ENCODE measurements at places on chromosomes 5 and 9.

DNA sequence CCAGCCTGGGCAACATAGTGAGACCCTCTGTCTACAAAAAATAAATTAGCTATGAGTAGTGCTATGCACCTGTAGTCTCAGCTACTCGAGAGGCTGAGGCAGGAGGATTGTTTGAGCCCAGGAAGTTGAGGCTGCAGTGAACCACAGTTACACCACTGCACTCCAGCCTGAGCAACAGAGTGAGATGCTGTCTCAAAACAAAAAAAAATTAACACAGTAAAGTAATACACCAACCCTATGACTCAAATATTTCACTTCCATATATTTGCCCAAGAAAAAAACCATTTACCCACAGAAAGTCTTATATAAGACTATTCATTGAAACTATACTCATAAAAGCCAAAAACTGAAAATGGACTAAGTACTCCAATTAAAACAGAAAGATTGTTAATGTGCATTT, 16.2 kb downstream of the SMIM23 start:
- no peak for DNase-seq

DNA sequence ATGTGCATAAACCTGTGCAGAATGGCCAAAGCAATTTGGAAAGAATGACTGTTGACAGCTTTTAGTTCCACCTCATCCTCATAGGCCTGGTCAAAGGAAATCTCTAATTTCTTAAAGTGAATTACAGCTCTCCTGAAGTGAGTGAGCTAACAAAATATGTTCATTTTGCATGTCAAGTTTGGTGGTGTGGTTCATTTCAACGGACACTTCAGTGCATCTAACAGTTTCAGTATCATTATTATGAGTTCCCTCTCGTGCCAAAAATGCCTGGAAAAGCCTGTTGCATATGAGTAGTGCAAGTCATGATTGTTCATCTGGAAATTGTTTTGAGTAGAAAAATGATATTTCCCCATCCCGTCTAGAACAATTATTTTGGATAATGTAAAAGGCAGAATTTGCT, 53.2 kb upstream of the HMHB1 start:
- no peak for DNase-seq

DNA sequence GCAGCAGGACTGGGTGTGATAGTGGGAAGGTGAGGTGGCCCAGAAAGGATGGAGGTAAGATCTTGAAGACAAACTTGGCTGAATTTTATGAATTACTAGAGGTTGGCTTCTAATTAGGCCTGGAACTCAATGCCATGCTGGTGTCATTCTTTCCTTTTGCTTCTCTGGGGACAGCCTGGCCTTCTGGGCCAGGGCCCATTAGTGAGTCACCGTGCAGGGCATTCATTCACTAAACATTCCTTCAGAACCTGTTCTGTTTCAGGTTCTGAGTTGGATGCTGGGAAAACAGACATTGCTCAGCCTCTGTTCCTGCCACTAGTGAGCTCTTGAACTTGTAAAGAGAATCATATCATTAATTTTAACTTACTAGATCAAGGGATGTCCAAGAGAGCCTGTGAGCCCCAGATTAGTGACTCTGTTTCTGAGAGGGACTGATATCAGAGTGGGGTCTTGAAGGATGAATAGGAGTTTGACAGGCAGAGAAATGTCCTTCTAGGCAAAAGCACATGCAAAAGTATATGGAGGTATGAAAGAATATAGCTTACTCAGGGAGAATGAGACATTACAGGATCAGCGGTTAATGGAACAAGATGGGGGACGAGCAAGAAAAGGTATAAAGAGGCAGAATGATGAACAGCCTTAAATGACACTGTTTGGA, 66.5 kb downstream of the LHX2 start:
- no peak for DNase-seq

GRCh38 chr5:121624035-121624434, 227.6 kb upstream of the FTMT start:
- DNase-seq, result no peak

- no peak for DNase-seq
Observed at GRCh38 chr5:1273745-1274144, 21.1 kb downstream of the TERT start.

- DNase-seq, result no peak
Observed at GRCh38 chr9:3648266-3648665, 122.5 kb upstream of the RFX3 start.

DNA sequence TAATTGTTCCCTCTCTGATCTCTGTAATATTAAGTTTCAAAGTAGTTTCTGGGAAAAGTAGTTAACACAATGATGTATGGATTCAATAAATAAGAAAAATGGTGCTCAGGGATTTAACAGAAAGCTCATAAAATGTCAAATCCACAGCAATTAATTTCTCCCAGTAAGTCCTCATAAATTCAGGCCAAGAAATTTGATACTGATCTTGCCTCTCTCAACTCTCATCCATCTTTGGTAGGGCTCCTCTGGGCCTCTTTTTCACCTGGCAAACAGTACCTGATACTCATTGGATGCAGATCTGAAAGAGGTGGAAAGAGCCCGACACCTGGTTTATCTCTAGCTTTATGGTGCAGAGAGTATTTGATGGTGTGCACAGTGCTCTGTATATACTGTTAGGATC, 106.1 kb downstream of the STK32A start:
- no peak for DNase-seq

GRCh38 chr9:96048104-96048955, 172.8 kb downstream of the ERCC6L2 start:
- DNase-seq, result no peak

DNA sequence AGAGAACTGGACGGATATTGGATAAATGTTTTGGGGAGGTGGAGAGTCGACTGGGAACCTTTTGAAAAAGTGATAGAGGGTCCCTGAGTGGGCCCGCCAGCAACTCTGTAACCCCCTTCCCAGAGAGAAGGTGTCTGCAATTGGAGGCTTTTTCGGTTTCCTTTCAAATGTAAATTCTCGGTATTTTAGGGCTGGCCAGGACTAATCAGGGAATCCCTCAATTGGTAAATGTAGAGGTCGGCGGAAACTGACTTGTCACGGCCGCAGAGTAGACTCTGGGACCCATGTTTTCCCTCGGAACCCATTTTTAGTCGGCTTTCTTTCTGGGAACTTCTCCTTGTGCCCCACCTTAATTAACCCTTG, 524 bp downstream of the CCNB1 start:
- peak; percentile 29 for DNase-seq

- no peak for DNase-seq
Observed at GRCh38 chr9:107881626-107882300, 392.2 kb upstream of the KLF4 start.

GRCh38 chr5:11602298-11602697, 301.9 kb downstream of the CTNND2 start:
- peak; percentile 21 for DNase-seq

DNA sequence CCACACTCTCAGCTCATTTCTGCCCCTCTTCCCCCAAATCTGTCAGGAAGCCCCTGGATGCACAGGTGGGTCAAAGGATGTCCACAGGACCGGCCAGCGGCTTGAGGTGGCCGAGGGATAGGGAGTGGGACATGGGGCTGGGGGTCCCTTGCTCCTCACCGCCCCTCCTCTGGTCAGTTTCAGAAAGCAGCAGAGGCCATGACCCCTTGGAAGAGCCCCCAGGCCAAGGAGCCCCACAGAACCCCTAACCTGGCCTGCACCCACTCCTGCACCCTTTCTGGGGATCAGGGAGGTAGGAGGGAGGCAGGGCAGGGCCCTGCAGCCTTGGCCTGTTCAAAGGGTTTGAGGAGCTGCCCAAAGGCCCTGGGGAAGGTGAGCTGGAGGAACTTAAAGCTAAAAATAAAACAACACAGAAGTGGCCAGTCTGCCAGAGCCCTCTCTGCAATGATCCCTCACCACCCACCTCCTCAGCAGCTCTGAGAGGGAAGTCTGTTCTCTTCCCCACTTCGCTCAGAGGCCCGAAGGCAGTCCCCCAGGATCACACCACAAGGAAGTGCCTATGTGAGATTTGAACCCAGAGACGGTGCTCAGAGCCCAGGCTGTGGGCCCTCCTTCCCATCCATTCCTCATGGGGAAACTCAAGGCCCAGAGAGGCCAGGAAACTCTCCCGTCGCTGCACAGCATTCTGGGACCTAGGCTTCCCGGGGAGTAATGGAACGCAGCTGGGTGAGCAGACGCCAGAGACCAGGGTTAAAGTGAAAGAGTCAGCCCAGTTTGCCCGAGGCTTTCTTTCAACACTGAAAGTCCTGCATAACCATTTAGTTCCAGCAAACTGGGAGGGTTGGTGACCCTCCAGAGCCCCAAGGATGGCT, 910 bp downstream of the ENG start:
- DNase-seq, result no peak

DNA sequence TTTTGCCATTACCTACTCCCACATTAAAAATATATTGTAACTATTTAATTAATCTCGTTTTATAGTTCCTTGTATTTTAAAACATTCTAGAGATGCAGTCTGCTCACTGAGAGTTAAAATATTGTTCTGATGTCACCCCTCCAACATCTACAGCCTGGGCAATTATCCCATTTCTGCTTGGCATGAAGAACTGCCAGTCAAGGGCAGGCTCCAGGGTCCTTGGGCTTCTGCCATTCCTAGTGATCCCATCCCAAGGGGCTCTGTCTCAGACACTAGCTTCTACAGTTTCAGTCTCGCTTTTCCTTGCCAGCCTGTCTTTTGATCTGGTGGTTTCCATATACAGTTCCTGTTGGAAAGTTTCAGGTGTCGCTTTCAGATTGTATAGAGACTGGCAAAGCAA, 287.2 kb downstream of the TMEM232 start:
- DNase-seq, result no peak

- DNase-seq, result no peak
Observed at GRCh38 chr9:84271921-84272556, 68.5 kb downstream of the SLC28A3 start.

DNA sequence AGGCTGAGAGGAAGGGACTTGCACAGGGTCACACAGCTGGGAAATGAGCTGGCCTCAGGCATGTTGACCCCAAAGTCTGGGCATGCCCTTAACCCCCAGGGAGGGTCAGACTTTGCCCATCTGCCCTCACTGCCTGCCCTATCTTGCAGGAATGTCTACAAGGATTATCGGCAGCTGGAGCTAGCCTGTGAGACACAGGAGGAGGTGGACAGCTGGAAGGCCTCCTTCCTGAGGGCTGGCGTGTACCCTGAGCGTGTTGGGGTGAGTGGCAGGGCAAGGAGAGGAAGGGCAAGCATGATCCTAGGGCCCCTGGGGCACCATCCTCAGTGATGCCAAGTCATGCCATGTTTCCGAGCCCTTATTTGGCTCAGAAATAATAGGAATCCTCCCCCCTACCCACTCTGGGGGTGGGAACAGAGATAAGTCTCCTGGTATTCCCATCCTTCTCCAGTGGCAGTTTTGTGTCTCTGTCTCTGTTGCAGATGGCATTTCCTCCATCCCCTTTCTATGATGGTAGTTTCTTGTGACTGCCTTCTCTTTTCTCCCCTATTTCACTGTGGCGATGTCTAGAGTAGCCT, 28.5 kb downstream of the GOLGA2 start:
- no peak for DNase-seq

All from RKO (cell line).